ENCODE measurements at places on chromosomes 16 and 17. TPM values are rescaled to one million over a fixed set of nuclear protein-coding genes. Genes with fewer than 3 reads are reported as not detected.

GRCh38 chr17:21460358-21460757 lies 84.2 kb downstream of the KCNJ12 start:
- DNase-seq = peak; percentile 47

The PDXDC1 gene
- total RNA-seq = 32.4 TPM

DNA sequence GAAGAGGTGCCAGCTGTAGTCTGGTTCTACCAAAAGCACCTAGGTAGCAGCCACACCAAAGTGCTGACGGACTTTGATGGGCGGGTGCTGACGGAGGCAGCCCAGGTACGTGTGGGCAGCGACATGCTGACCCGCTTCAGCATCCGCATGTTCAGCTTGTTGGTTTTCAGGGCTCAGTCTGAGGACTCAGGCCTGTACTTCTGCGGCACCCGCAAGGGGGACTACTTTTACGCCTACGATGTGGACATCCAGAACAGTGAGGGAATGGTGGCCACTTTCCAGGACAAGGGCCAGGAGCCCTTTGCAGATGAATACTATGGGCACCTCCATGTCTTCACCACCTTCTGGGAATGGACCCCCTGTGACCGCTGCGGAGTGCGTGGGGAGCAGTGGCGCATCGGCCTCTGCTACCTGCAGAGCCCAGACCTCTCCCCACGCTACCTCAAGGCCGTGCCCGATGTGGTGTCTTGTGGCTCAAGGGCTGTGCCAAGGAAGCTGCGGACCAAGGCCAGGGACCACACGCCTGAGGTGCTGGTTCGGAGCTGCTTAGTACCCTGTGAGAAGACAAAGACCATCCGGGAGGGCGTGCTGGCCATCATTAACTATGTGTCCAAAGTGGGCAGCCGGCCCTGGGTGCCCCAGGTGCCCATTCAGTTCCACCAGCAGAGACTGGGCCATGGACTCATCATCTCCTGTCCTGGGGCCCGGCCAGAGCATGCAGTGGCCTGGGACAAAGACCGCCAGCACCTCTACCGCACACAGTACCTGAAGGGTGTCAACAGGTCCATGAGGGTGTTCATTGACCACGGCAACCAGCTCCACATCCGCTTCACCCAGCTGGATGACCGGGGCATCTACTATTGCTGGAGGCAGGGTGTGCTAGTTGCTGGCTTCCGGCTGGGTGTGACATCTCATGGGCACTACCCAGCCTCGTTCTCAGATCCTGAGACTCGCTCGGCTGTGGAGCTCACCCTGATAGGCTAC lies 5.0 kb upstream of the EFTUD2 start:
- DNase-seq = no peak

GRCh38 chr17:27733773-27734172 lies 66.6 kb downstream of the NOS2 start:
- peak; percentile 3 for DNase-seq

- DNase-seq = no peak
Observed at GRCh38 chr17:28370035-28370743, at the start of gene VTN. Gene VTN, minus strand, starts transcription at chr17:28370307. Its CDS starts 104 bp downstream, at chr17:28370203.

DNA sequence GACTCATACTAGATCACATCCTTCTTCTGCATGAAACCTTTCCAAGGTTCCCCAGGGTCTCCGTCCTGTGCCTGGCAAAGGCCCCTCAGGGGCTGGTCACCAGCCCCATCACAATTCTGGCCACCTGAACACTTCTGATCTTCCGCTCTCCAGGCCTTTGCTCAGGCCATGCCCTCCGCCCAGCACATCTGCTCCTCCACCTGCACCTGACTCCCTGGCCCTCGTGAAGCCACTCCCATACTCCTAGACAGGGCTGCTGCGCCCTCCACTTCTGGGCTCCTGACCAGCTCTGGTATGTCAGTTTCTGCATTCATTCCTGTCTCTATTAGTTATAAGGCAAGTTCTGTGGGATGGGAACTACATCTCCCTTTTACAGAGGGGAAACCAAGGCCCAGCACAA lies 1.9 kb upstream of the MYL11 start:
- no peak for DNase-seq

The TAC4 gene
- total RNA-seq = 0.20 TPM

The BAIAP3 gene
- 0.13 TPM for total RNA-seq

The ITGB3 gene
- total RNA-seq = 1.9 TPM

The CACNG3 gene
- not detected for total RNA-seq

DNA sequence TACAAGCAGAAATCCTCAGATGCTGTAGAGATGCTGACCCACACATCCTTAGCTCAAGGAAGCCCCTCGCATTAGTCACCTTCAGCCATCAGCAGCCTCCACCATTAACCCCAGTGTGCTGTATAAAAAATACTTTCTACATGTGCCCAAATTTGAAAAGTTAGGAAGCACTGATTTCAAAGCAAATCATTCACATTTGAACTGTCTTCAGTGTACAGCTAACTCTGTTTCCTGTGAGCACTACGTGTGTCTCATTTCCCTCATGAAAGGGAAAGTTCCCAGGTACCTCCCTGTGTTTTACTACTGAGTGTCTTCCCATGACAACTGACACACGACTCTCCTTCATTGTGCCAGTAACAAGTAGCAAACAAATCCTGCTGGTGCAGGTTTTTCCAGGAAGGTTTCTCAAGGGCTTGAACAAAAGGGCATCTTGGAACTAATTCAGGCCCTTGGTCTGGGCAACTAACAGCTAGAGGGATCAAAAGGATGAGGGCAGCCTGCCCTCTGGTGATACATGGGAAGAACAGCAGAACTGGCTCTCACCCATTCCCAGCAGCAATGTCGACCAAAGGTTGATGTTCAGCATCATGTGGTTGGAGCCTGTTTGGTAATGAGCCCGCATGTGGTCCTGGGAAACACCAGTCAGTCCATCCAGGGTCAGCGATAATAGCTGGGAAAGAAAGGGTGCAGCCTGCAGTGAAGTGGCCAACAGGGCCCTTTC lies 4.0 kb downstream of the SLC35B1 start:
- peak; percentile 31 for DNase-seq

DNA sequence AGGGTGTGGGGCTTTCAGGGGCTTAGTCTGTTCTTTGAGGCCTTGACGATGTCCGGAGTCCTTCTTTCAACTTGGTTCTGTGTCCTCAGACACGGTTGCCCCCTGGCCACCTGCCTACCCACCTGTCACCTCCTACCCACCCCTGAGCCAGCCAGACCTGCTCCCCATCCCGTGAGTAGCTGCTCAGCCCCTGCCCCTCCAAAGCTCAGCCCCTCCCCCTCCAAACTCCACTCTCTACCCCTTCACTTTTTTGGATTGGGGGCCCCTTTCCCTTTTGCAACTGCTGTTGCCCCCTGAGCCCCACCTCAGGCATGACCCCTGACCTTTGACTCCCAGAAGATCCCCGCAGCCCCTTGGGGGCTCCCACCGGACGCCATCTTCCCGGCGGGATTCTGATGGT lies 1.2 kb downstream of the LAT start:
- DNase-seq = no peak

- DNase-seq = no peak
Observed at GRCh38 chr17:49240619-49241018, 10.0 kb upstream of the PHOSPHO1 start.

All from HT1080 (cell line).